ENCODE measurements at places on chromosomes 3 and 15. TPM values are rescaled to one million over a fixed set of nuclear protein-coding genes. Genes with fewer than 3 reads are reported as not detected.

DNA sequence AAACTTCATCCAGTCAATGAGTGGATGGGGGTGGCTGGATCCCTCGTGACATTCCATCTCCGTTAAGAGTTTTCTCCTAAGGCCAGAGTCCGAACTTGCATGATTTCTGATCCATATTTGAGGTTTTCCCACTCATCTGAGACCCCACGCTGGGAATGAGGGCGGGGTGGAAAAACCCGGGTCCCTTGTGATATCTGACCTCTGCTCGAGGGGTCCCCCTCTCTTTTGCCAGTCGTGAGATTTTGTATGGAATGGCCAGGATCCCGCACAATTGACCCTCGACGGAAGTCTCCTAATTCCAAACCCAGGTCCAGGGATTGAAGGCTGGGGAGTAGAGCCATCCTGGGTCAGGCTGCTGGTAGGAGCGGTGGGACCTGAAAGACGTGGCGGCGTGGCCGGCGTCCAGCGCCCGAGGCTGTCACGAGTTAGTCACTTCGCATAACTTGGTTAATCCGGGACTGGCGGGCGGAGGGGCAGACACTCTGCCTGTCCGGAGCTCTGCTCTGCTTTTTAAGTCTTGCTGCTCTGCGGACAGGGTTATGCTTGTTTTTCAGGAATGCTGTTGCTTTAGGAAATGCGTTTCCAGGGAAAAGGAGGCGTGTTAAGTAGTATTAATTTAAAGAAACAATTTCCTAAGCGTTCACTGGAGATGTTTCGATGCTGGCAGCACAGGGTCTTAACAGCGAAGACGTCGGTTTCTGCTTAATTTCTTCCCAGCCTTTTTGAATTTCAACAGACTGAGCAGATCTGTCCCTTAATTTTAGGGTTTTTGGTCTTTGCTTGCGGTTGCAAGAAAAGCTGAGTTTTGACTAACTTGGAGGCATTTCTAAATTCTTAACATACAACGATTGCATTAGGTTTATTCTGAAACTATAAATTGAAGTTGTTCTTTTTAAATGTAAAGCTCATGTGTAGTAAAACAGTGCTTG lies 69.7 kb upstream of the LRRFIP2 start:
- DNase-seq: peak; percentile 66
- peaks cover 59% of the 10 kb centered on the region for H3K4me1 ChIP-seq
- peak overlapping the region; percentile 98 for H3K4me3 ChIP-seq
- H3K27ac ChIP-seq: peak overlapping the region; percentile 99
- peaks cover 3% of the 10 kb centered on the region for H3K36me3 ChIP-seq

DNA sequence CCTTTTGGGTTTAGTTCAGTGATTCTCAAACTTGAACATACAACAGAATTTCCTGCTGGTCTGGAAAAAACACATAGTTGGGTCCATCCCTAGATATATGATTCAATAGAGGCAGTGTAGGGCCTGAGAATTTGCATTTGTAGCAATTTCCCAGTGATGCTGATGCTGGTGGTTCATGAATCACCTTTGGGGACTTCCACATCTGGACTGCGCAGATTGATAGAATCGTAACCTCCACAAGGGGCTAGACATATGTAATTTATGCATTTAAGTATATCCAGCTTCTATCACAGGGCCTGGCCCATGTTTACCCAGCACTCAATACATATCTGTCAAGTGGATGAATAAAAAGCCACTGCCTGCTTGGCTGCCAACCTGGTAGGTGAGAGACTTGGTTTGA lies 33.8 kb upstream of the SUCLG2 start:
- DNase-seq: peak; percentile 1
- H3K36me3 ChIP-seq: peaks cover 2% of the 10 kb centered on the region
- H3K27ac ChIP-seq: no peak overlapping the region

DNA sequence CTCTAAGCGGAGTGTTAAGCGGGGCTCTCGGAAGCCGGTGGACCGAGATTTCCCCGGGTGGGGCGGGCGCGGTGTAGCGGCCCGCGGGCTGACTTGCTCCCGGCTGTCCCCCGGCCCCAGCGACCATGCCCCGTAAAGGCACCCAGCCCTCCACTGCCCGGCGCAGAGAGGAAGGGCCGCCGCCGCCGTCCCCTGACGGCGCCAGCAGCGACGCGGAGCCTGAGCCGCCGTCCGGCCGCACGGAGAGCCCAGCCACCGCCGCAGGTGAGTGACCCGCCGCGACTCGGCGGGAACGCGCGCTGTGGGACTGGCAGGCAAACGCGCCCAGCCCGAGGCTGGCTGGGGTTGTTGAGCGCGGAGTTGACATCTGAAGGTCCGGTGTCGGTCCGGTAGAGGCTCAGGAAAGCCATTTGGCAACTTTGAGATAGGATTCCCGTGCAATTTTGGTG lies 1.3 kb downstream of the SMC4 start:
- peak; percentile 44 for DNase-seq
- H3K36me3 ChIP-seq: peaks cover 37% of the 10 kb centered on the region
- H3K4me1 ChIP-seq: peaks cover 66% of the 10 kb centered on the region
- H3K27me3 ChIP-seq: no peaks in the 10 kb centered on the region
- H3K4me3 ChIP-seq: peak overlapping the region; percentile 96
- peak overlapping the region; percentile 67 for H3K27ac ChIP-seq

DNA sequence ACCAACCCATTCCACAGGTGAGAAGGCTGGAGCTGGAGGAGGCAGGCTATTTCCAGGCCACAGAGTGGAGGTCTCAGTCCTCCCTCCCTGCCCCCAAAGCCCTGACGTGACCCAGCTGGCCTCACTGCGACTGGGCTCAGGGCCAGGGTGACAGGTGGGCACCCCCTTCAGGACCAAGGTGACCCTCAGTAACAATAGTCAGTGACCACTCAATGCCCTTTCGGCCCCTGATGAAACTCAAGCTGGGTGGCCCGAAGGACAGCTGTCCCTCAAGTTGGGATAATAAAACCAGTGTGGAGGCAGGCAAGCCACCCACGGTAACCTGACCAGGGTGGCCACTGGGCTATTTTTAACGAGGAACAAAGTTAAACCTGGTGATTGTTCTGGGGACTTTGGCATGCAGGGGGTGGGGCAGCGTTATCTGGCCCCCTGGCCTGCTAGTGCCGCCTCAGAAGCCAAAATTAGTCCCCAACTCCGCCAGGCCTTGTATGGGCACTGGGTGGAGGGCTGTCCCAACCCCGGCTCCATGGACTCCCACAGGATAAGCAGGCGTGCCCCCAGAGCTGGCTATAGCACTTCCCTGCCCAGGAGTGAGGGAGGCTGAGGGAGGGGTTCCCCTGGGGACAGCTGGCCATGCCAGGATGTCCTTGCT lies 1.1 kb downstream of the TNNC1 start:
- no peak overlapping the region for H3K4me3 ChIP-seq
- H3K4me1 ChIP-seq: peaks cover 32% of the 10 kb centered on the region
- peaks cover 2% of the 10 kb centered on the region for H3K36me3 ChIP-seq
- no peak for DNase-seq
- no peak overlapping the region for H3K27ac ChIP-seq

DNA sequence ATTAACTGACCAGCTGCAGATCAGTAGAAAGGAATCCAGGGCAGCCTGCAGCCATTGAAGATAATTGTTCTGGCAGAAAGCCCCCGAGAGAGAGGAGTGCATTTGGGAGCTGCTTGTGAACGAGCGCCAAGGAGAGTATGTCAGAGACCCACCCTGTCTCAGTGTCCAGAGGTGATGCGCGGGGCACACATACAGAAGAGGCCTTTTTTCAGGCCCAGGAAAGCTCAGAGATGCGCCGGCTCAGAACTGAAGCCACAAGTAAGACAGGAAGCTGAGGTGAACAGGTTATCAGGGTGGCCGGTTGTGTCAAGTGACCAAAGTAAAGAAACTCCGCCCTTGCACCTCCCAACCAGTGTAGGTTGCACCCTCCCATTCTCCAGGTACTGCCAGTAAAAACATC lies 59.8 kb upstream of the HEG1 start:
- H3K4me1 ChIP-seq: peaks cover 42% of the 10 kb centered on the region
- peaks cover 39% of the 10 kb centered on the region for H3K27me3 ChIP-seq
- no peak overlapping the region for H3K27ac ChIP-seq
- H3K4me3 ChIP-seq: no peak overlapping the region
- H3K36me3 ChIP-seq: no peaks in the 10 kb centered on the region

DNA sequence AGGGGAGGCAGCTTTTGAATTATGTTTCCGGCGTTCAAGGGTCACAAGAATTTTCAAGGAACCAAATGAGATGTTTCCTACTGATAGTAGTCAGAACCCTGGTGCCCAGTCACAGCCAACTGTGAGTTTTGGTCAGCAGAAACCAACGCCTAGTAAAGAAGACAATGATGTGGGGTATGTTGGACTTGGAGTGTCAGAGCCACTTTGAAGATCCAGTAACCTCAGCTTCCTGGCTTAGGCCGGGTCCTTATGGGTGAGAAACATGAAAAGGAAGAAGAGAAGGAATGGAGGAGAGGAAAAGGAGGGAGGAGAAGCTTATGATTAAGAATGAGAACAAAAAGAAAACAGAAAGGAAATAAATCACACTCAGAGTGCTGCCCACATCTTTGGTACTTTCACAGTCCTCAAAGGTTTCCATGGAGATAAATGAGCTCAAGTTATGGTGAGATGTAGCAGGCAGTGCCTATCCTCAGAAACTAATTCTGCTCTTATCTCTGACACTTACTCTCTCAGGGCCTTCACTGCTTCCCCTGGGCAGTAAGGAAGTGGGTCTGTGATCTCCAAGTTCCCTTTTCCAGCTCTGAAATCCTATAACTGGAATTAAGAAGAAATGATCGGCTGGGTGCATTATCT lies 2.0 kb upstream of the MCF2L2 start:
- H3K4me3 ChIP-seq: peak overlapping the region; percentile 93
- peaks cover 59% of the 10 kb centered on the region for H3K4me1 ChIP-seq
- H3K27ac ChIP-seq: peak overlapping the region; percentile 13

DNA sequence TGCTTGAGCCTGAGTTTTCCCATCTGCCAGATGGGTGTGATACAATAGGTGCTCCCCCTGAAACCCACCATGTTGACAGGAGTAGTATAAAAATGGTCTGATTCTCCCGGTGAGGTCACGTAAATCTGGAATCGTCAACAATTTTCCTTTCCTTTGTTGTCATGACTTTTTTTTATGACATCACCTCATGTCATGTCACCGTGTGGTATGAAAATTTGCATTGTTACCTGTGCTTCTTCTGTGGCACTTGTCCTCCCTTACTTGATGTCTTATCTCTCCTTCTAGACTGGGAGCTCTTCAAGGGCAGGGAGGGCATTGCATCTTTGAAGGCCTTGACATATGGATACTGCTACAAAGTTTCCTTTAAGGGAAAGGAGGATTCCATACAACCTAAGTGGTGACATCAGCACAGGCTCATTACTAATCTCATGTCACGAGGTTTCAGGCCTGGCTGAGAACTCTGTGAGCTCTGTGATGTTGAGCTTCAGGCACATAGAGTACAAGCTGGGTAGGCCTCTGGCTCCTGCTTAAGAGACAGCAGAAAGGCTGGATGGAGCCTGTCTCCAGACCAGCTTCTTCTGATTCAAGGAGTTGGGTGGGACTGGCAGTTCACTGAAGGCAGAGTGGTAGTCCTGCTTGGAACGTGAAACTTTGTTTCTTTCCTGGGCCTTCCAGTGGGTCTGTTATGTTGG lies 66.3 kb downstream of the LPP start:
- peaks cover 14% of the 10 kb centered on the region for H3K4me1 ChIP-seq
- H3K27ac ChIP-seq: no peak overlapping the region
- no peak for DNase-seq
- H3K4me3 ChIP-seq: no peak overlapping the region
- no peaks in the 10 kb centered on the region for H3K36me3 ChIP-seq

DNA sequence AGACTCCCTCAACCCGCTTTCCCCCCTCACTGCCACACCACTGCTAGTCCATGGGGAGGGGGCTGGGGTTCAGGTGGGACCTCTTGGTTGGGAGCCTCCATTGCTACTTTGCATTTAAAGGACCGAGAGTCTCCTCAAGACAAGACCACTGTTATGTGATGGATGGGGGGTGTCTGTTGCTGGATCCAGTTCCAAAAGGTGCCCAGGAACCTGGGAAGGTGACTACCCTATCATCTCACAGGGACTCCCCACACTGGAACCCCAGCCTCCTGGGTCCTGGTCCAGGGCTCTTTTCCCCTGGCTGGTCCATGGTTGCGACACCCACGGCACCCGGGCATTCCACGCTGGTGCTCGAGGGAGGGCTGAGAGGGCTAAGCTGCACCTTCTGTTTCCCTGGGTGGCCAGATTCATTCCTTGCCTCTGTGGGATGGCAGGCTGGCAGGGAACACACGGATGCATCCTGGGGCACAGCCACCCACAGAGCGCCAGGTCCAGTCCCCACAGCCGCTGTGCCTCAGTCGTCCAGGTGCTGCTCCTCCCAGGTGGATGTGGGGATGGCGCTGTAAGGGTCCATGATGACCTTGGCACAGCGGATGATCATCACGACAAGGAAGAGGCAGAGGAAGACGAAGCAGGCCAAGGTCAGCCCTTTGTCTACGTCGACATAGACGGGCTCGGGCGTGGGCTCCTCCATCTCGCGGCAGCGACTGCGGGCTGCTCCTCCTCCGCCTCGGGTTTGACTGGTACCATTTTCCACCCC lies 48.6 kb downstream of the FAH start:
- H3K36me3 ChIP-seq: no peaks in the 10 kb centered on the region
- no peak overlapping the region for H3K4me3 ChIP-seq
- peaks cover 27% of the 10 kb centered on the region for H3K27me3 ChIP-seq

- no peaks in the 10 kb centered on the region for H3K36me3 ChIP-seq
- H3K4me1 ChIP-seq: no peaks in the 10 kb centered on the region
- H3K27me3 ChIP-seq: no peaks in the 10 kb centered on the region
- H3K27ac ChIP-seq: no peak overlapping the region
Measured at GRCh38 chr15:37038716-37039106, 61.6 kb downstream of the MEIS2 start.

- H3K4me1 ChIP-seq: no peaks in the 10 kb centered on the region
- H3K4me3 ChIP-seq: no peak overlapping the region
- H3K36me3 ChIP-seq: no peaks in the 10 kb centered on the region
- H3K27ac ChIP-seq: no peak overlapping the region
- no peak for DNase-seq
Measured at GRCh38 chr3:94524102-94524919, 461.4 kb downstream of the NSUN3 start.

GRCh38 chr15:34436126-34436955 lies 1.3 kb downstream of the GOLGA8A start:
- peak overlapping the region; percentile 89 for H3K4me3 ChIP-seq
- DNase-seq: peak; percentile 12
- peaks cover 24% of the 10 kb centered on the region for H3K4me1 ChIP-seq

- H3K27ac ChIP-seq: no peak overlapping the region
- H3K4me3 ChIP-seq: no peak overlapping the region
- no peaks in the 10 kb centered on the region for H3K4me1 ChIP-seq
- H3K36me3 ChIP-seq: no peaks in the 10 kb centered on the region
- no peak for DNase-seq
- peaks cover 24% of the 10 kb centered on the region for H3K27me3 ChIP-seq
Measured at GRCh38 chr15:93173369-93173768, 84.4 kb upstream of the RGMA start.

DNA sequence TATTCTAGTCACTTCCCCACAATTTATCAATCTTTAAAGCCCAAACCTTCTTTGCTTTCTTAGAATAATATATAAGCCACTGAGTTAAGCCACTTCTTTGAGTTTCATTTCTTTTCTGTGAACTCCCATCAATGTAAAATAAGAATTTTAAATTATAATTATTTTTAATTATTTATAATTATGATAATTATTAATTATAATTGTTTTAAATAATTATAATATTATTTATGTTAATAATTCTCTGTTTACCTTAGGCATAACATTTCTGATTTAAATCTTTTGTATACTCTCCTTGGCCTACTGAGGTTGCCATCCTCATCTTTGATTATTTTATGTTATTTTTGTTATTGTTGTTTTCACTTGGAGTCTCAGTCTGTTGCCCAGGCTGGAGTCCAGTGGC lies 644.2 kb downstream of the ROBO2 start:
- no peak overlapping the region for H3K4me3 ChIP-seq
- no peaks in the 10 kb centered on the region for H3K4me1 ChIP-seq
- no peak for DNase-seq

ZNF717 gene
- total RNA-seq: 19.2 TPM

ST8SIA2 gene
- not detected for total RNA-seq

KBTBD13 gene
- total RNA-seq: not detected

AMOTL2 gene
- 0.07 TPM for total RNA-seq

UROC1 gene
- not detected for total RNA-seq
